ENCODE measurements at places on chromosomes 7 and 10.

DNA sequence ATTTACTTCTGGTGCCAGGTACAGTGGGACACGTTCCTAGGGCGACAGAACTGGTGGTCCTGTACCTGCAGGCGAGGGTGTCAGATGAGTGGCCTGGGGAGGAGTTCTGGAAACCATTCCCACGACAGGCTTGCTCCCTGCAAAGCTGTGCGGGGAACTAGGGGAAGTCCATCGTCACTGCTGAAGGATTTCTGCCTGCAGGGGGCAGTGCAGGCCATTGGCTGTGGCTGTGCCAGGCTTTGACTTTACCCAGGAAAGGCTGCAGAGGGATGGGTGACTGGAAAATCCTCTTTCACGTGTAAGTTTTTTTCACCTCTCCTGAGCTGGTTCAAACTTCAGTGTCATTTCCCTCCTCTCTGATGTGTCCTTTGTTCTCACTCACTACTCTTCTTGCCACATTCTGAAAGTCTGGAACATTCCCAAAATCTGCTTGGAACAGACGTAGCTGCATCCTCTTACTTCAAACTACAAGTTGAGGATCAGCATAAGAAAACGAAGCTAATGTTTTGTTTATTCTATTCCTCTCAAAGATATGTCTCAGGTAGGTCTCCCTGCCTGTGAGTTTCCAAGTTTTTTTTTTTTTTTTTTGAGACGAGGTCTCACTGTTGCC lies 126.5 kb downstream of the SH2D4B start:
- H3K4me1 ChIP-seq = peaks cover 4% of the 10 kb centered on the region
- H3K36me3 ChIP-seq = no peaks in the 10 kb centered on the region
- no peak overlapping the region for H3K4me3 ChIP-seq
- no peaks in the 10 kb centered on the region for H3K27me3 ChIP-seq

GRCh38 chr7:140416560-140416959 lies 12.7 kb downstream of the RAB19 start:
- H3K27ac ChIP-seq = no peak overlapping the region
- DNase-seq = no peak
- H3K4me1 ChIP-seq = no peaks in the 10 kb centered on the region
- H3K36me3 ChIP-seq = no peaks in the 10 kb centered on the region

GRCh38 chr7:134504660-134505164 lies 22.7 kb upstream of the AKR1B10 start:
- no peak overlapping the region for H3K4me3 ChIP-seq
- no peaks in the 10 kb centered on the region for H3K36me3 ChIP-seq
- no peak overlapping the region for H3K27ac ChIP-seq

GRCh38 chr10:17742918-17743317 lies 9.1 kb upstream of the TMEM236 start:
- no peaks in the 10 kb centered on the region for H3K4me1 ChIP-seq
- peak; percentile 15 for DNase-seq
- H3K36me3 ChIP-seq = no peaks in the 10 kb centered on the region
- H3K27ac ChIP-seq = no peak overlapping the region
- H3K27me3 ChIP-seq = no peaks in the 10 kb centered on the region

GRCh38 chr10:133107442-133107841 lies 19.7 kb downstream of the ADGRA1 start:
- H3K4me3 ChIP-seq = no peak overlapping the region
- H3K4me1 ChIP-seq = no peaks in the 10 kb centered on the region
- no peak for DNase-seq
- no peaks in the 10 kb centered on the region for H3K36me3 ChIP-seq

GRCh38 chr7:17690030-17690429 lies 250.3 kb downstream of the SNX13 start:
- H3K27me3 ChIP-seq = peaks cover 6% of the 10 kb centered on the region

DNA sequence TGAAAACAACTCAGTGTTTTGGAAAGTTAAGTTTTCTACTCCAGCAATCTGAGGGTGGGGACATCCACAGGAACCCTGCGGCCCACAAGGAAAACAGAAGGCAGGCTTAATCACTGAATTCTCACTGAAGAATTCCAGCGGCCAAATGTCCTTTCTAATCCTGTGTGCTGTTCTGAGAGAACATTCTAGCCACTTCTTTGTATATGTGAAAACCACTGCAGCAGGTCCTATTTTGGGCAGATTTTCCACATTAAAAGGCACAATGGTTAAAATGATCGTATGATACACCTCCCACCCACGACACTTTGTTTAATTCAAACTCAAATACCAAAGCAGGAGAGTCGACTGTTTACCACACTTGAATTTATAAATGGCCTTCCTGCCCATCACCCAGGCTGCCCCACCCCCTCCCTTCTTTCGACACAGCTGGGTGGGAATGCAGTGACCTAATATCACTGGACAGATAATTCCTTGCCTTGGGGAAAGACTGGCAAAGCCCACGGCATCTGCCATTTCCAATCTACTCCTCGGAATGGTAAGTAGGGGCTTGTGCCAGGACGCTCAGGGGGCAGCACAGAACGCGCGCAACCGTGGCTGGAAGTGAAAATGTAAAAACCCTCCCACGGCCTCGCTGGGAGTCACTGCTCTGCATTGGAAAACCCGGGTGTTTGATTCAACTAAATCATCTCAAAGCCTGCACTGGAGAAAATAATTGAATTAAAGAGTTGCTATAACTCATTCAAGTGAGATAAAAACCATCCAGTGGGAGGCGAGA lies 67.0 kb downstream of the CTBP2 start:
- H3K36me3 ChIP-seq = no peaks in the 10 kb centered on the region
- H3K4me1 ChIP-seq = peaks cover 23% of the 10 kb centered on the region
- no peak overlapping the region for H3K4me3 ChIP-seq
- no peaks in the 10 kb centered on the region for H3K27me3 ChIP-seq
- peak overlapping the region; percentile 63 for H3K27ac ChIP-seq

- peaks cover 9% of the 10 kb centered on the region for H3K27me3 ChIP-seq
- H3K27ac ChIP-seq = no peak overlapping the region
- no peak overlapping the region for H3K4me3 ChIP-seq
- no peaks in the 10 kb centered on the region for H3K4me1 ChIP-seq
Measured at GRCh38 chr10:124076148-124076733, 17.2 kb downstream of the CHST15 start.

- H3K4me3 ChIP-seq = no peak overlapping the region
- no peak for DNase-seq
- no peaks in the 10 kb centered on the region for H3K4me1 ChIP-seq
- H3K27me3 ChIP-seq = no peaks in the 10 kb centered on the region
- no peaks in the 10 kb centered on the region for H3K36me3 ChIP-seq
Measured at GRCh38 chr10:112006831-112007230, 176.7 kb downstream of the GPAM start.

DNA sequence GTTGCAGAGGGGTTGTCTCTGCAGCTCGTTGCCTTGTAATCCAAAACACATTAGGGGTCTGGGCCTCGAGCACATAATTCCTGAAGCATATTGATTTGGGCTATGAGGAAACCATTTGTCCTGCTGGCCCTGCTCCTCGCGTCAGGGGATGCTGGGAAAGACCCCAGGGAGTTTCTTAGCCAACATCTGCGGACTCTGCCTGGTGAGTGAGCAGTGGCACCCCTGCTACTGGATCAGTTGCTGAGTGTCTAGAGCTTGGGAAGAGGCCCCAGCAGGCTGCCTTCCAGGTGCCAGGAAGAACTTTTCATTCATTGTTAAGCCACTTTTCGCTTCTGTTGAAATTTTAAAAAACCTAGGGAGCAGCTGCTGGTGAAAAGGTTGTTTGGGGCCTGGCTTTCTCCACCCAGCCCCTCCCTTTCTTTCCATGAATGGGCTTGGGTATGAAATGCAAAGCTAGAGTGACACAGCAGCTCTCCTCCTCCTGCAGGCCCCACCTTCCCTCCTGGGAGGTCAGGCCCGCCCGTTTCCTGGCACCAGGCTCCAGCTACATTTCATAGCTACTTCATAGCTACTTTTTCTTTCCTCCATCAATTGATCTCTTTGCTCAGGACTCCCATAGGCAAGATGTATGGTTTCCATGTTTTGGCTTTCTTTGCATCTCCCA lies 26.8 kb downstream of the TACR2 start:
- H3K27ac ChIP-seq = no peak overlapping the region
- DNase-seq = peak; percentile 32
- peaks cover 14% of the 10 kb centered on the region for H3K36me3 ChIP-seq
- no peak overlapping the region for H3K4me3 ChIP-seq
- H3K27me3 ChIP-seq = no peaks in the 10 kb centered on the region
- peaks cover 10% of the 10 kb centered on the region for H3K4me1 ChIP-seq

GRCh38 chr10:88996927-88997326 lies 6.3 kb downstream of the FAS start:
- H3K4me3 ChIP-seq = no peak overlapping the region
- no peak for DNase-seq
- no peaks in the 10 kb centered on the region for H3K36me3 ChIP-seq

DNA sequence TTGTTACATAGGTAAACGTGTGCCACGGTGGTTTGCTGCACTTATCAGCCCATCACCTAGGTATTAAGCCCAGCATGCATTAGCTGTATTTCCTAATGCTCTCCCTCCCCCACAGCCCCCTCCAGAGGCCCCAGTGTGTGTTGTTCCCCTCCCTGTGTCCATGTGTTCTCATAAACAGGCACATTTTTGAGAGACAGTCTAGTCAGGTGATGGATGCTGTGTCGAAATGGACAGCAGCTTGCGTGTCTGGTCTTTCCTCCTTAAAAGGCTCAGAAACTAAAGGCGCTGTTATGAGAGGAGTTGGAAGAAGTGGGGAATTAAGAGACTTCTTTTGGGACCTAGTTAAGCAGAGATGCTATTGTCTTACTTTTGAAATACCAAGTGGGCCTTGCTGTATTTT lies 296.0 kb downstream of the BBS9 start:
- no peaks in the 10 kb centered on the region for H3K36me3 ChIP-seq
- H3K4me3 ChIP-seq = no peak overlapping the region
- DNase-seq = no peak
- H3K4me1 ChIP-seq = no peaks in the 10 kb centered on the region

- no peaks in the 10 kb centered on the region for H3K27me3 ChIP-seq
- peaks cover 29% of the 10 kb centered on the region for H3K4me1 ChIP-seq
- DNase-seq = peak; percentile 97
- H3K27ac ChIP-seq = peak overlapping the region; percentile 95
- H3K4me3 ChIP-seq = peak overlapping the region; percentile 8
- H3K36me3 ChIP-seq = no peaks in the 10 kb centered on the region
Measured at GRCh38 chr7:115230882-115231571, 309.1 kb downstream of the MDFIC start.

DNA sequence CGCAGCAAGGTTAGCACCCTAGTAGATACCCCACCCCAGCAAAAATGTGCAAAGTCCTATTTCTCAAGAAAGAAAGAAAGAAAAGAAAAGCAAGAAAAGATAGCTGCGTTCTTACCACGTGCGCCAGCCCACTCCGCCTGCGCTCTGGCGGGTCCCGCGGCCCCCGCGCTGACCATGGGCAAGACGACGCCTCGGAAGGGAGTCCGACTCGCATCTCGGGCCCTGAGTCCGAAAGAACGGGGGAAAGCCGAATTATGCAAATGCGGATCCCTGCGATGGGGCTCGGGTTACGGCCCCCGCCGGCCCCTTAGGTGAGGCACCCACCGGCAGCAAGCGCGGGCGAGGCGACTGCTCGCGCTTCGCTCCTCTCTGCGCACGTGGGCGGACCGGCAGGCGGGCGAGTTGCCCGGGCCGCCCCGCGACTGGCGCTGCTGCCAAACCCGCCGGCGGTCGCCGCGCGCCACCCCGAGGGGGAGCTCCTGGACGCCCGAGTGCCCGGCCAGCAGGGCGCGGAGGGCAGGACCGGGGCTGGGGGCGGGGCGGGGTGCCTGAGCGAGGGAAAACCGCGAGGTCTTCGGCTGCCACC lies 2.4 kb upstream of the EGR2 start:
- H3K4me3 ChIP-seq = peak overlapping the region; percentile 89
- no peaks in the 10 kb centered on the region for H3K36me3 ChIP-seq
- peaks cover 45% of the 10 kb centered on the region for H3K27me3 ChIP-seq
- no peak for DNase-seq
- no peak overlapping the region for H3K27ac ChIP-seq
- H3K4me1 ChIP-seq = peaks cover 25% of the 10 kb centered on the region

DNA sequence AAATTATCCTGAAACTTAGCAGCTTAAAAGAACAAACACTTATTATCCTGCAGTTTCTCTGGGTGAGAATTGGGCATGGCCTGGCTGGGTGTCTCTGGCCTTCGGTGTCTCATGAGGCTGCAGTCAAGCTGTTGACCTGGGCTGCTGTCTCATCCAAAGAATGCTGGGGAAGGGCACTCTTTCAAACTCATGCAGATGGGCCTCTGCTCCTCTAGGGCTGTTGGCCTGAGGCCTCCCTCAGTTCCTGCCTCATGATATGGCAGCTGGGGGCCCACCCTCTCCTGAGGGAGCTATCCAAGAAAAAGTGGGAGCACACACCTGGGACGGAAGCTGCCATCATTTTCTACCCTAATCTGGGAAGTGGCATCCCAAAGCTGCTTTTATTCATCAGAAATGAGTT lies 43.6 kb downstream of the DRGX start:
- no peak overlapping the region for H3K27ac ChIP-seq
- H3K27me3 ChIP-seq = no peaks in the 10 kb centered on the region
- no peak for DNase-seq
- H3K4me1 ChIP-seq = no peaks in the 10 kb centered on the region
- H3K4me3 ChIP-seq = no peak overlapping the region

DNA sequence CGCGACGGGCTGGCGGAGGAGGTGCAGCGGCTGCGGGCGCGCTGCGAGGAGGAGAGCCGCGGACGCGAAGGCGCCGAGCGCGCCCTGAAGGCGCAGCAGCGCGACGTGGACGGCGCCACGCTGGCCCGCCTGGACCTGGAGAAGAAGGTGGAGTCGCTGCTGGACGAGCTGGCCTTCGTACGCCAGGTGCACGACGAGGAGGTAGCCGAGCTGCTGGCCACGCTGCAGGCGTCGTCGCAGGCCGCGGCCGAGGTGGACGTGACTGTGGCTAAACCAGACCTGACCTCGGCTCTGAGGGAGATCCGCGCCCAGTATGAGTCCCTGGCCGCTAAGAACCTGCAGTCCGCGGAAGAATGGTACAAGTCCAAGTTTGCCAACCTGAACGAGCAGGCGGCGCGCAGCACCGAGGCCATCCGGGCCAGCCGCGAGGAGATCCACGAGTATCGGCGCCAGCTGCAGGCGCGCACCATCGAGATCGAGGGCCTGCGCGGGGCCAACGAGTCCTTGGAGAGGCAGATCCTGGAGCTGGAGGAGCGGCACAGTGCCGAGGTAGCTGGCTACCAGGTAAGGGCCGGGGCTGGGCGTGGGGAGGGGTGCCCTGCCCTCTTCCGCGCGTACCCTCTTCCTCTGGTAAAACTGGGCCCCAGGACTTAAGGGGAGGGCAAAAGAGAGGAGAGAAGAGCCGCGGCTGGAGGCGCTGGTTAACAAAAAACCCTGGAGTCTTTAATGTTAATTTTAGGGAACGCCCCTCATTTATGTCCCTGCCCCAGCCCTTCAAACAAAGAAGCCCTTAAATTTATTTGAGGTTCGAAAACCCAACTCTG lies 987 bp downstream of the INA start:
- H3K27ac ChIP-seq = no peak overlapping the region
- H3K27me3 ChIP-seq = peaks cover 53% of the 10 kb centered on the region
- peaks cover 18% of the 10 kb centered on the region for H3K4me1 ChIP-seq
- DNase-seq = no peak
